ENCODE measurements at places on chromosomes 16 and 17. TPM values are rescaled to one million over a fixed set of nuclear protein-coding genes. Genes with fewer than 3 reads are reported as not detected.

The VTN gene
- 0.09 TPM for total RNA-seq

The C1QL1 gene
- not detected for total RNA-seq

The NOS2 gene
- total RNA-seq, result 0.16 TPM

The ZNF319 gene
- total RNA-seq, result 2.3 TPM

The KRT39 gene
- total RNA-seq, result not detected

The KRTAP17-1 gene
- total RNA-seq, result not detected

The KRT27 gene
- not detected for total RNA-seq

DNA sequence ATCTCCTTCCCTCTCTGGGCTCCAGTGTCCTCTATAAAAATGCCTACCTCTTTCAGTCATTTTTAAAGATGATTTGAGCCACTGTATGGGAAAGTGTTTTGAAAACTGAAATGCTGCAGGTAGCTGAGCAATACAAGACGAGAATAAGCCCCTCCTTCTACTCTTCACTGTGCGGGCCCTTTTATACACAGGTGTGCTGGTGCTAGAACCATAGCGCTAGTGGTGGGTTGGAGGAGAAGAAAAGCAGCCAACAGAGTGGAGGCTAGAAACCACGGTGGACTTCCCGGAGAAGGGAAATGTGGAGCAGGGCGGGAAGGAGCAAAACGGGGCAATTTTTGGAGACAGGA lies 58.2 kb upstream of the DLX4 start:
- no peak for DNase-seq

GRCh38 chr17:66677201-66677981 lies 157.5 kb upstream of the CACNG5 start:
- peak; percentile 84 for DNase-seq

GRCh38 chr17:57365420-57365819 lies 109.1 kb downstream of the MSI2 start:
- DNase-seq, result no peak

DNA sequence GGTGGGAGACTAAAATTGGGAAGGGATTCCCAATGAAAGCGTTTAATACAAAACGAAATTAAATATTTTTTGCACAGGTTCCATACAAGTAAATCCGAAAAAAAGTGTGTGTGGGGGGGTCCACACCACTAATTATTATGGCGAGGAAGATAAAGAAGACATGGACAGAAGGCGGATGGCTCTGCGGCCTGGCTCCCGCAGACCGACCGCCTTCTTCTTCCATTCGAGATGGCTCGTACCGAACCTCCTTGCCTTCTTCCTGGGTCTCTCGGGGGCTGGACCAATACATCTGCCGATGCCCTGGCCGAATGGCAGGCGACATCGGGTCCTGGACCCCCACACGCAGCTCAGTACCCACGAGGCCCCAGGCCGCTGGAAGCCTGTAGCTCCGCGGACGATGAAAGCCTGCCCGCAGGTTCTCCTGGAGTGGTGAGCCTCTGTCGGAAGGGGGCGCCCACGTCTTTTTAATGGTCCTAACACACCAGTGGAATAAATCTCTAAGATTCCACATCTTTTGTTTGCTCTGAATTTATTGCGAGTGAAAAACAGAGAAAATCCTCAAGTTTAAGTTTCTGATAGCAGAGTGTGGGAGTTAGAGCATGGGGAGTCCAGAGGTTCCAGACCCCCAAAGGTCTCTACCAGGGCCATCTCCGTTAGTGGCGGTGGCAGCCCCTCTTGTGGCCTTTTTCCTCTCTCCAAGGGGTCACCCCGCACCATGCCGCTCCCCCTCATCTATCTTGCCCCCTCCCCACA lies 1.4 kb downstream of the PRAC2 start:
- peak; percentile 79 for DNase-seq

DNA sequence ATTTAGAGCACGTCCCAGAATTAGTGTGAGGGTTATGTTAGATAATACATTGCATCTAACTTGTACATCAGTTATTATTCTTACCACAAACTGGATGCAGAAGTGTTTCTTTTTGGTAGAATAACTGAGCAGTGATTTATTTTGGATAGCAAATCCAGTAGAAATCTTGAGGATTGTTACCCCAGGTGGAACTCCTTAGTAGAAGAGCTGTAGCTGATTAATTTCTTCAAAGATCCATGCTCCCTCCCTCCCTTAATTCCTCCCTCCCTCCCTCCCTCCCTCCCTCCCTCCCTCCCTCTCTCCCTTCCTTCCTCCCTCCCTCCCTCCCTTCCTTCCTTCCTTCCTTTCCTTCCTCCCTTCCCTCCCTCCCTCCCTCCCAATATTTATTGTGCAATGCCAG lies 337.7 kb downstream of the CA10 start:
- no peak for DNase-seq

DNA sequence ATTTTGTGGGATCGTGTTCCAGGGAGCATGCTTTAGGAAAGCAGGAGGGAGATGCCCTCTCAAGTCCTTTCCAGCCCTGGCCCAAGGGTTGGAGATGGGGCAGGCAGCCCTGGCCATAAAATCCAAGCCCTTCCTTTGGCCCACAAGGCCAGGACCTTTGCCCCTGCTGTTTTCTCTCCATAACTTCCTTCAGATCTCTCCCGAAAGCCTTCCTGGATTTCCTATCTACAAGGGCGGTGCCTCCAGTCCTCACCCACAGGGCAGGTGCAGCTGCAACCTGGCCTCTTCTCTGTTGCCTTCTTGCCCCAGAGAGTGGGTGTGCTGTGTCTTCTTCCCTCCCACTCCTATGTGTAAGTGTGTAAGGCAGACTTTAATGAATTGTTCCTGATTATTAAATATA lies 8.5 kb upstream of the PDP2 start:
- DNase-seq, result no peak

GRCh38 chr16:8819411-8820034 lies 21.9 kb downstream of the PMM2 start:
- DNase-seq, result no peak

- no peak for DNase-seq
Measured at GRCh38 chr16:8589900-8590688, at the start of gene TMEM114. Gene TMEM114, minus strand, starts transcription at chr16:8590511. Its CDS starts 673 bp downstream, at chr16:8589838.

- DNase-seq, result no peak
Measured at GRCh38 chr16:23836404-23837311, 875 bp downstream of the PRKCB start.

DNA sequence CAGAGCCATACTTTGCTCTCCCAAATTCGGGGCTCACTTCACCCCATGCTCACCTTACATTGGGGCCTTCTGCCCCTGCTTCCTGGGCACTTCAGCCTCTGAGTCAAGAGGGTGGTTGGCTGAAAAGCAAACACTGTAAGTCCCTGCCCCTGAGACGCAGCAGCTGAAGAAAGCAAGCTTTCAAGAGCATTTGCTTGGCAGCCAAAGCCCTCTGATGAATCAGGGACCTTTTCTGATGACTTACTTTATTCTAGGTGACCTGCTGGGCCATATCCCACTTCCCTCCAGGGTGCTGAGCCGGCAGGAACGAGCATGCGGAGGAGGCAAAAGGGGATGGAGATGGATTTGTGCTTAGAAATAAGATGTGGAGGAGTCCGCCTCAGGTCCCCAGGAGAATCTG lies 147.0 kb upstream of the TNRC6C start:
- peak; percentile 39 for DNase-seq

GRCh38 chr17:47709594-47709993 lies 15.6 kb downstream of the TBKBP1 start:
- no peak for DNase-seq

- peak; percentile 63 for DNase-seq
Measured at GRCh38 chr17:39674702-39675389, 6.6 kb downstream of the PNMT start.

- peak; percentile 16 for DNase-seq
Measured at GRCh38 chr17:45020354-45021138, 30.9 kb downstream of the DCAKD start.

GRCh38 chr16:58678716-58679115 lies 5.9 kb downstream of the SLC38A7 start:
- DNase-seq, result peak; percentile 54

DNA sequence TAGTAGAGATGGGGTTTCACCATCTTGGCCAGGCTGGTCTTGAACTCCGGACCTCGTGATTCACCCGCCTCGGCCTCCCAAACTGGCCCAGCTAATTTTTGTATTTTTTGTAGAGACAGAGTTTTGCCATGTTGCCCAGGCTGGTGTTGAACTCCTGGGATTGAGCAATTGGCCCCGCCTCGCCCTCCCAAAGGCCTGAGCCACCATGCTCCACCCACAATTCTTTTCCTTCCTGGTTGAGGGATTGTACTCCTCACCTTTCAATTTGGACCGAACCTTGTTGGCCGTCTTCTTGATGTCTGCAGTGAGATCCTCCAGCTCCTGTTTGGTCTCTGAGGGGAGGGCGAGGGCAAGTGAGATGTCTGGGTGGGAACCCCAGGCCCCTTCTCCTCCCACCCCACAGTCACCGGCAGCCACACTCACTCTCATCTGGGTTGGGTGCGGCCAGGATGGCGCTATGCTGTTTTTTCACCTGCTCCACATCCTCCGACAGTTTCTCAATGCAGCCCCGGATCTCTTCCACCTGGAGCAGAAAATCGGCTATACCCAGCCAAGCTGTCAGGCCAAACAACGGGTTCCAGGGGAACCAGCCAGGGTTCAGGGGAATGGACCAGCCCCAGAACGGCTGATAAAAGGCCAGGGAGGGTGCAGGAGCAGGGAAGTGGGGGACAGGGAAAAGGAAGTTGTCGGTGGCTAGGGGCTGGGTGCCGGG lies 9.6 kb downstream of the STX1B start:
- no peak for DNase-seq

DNA sequence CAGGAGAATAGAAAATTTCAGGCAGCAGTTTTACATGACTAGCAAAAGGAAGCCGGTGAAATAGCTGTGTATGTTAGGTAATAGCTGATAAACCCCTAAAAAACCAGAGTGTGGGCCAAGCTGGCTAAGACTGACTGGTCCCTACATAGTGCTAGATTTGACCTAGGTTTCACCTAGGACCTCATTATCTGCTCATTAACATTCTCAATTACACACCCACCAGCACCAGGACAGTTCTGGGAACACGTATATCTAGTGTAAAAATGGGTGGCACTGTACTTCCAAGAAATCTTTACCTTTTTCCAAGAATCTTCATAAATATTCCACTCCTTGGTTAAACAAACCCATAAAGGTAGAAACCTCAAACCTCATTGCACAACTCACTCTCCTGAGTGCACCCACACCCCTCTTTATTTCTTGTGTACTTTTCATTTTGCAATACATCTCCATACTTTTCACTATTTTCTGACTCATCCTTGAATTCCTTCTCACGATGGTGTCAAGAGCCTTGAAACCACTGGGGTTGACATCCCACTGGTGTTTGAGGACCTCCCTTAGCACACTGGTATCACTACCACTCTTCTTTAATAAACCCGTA lies 262.7 kb upstream of the KCNJ16 start:
- no peak for DNase-seq

All from fibroblast of the aortic adventitia (primary cell).